A549 treated with GW870086 at 1 μM for 4 hours (cell line): ENCODE measurements at places on chromosomes 1 and 21. TPM values are rescaled to one million over a fixed set of nuclear protein-coding genes. Genes with fewer than 3 reads are reported as not detected.

TMEM81 gene
- total RNA-seq = 2.0 to 2.6 TPM (median 2.3 TPM) in 5 replicates

RXFP4 gene
- total RNA-seq = not detected in 5 replicates

AMY1C gene
- not detected in 5 replicates for total RNA-seq

EPHA2 gene
- total RNA-seq = 113 to 159 TPM (median 149 TPM) in 5 replicates

C1QA gene
- not detected in 5 replicates for total RNA-seq

PFKFB2 gene
- 4.2 to 6.5 TPM (median 5.9 TPM) in 5 replicates for total RNA-seq

GOLT1A gene
- 4.2 to 7.0 TPM (median 4.8 TPM) in 5 replicates for total RNA-seq

S100A14 gene
- 0.29 to 0.82 TPM (median 0.52 TPM) in 5 replicates for total RNA-seq

AGT gene
- 0.07 to 0.29 TPM (median 0.17 TPM) in 4 of 5 replicates, not detected in the other for total RNA-seq

AJAP1 gene
- not detected in 5 replicates for total RNA-seq

SLC35E2B gene
- total RNA-seq = 9.1 to 12.8 TPM (median 12.1 TPM) in 5 replicates

SLFNL1 gene
- total RNA-seq = 0.07 TPM in 1 of 5 replicates, not detected in the others

FCGR3A gene
- total RNA-seq = not detected in 5 replicates

RAB42 gene
- 2.7 to 4.0 TPM (median 3.2 TPM) in 5 replicates for total RNA-seq

PLA2G2D gene
- total RNA-seq = not detected in 5 replicates

ALX3 gene
- not detected in 5 replicates for total RNA-seq
